Vein endothelial cell (primary cell): ENCODE measurements at places on chromosomes 11 and 22. TPM values are rescaled to one million over a fixed set of nuclear protein-coding genes. Genes with fewer than 3 reads are reported as not detected.

Gene IRF7
- total RNA-seq, result 11.2 and 14.0 TPM in 2 replicates

Gene TUB
- total RNA-seq, result 1.7 and 2.3 TPM in 2 replicates

Gene PARVA
- 55.5 and 58.3 TPM in 2 replicates for total RNA-seq

Gene SERHL2
- total RNA-seq, result 1.6 and 3.3 TPM in 2 replicates

Gene MRGPRX3
- total RNA-seq, result not detected in 2 replicates

Gene MMP7
- total RNA-seq, result 0.76 and 1.6 TPM in 2 replicates

Gene TMPRSS4
- total RNA-seq, result not detected in 2 replicates

Gene OR52I1
- not detected in 2 replicates for total RNA-seq

Gene EIF3M
- 469 and 551 TPM in 2 replicates for total RNA-seq

Gene CCDC188
- 8.6 and 8.8 TPM in 2 replicates for total RNA-seq

Gene OR51E2
- not detected in 2 replicates for total RNA-seq

Gene CCDC87
- total RNA-seq, result 0.65 and 0.67 TPM in 2 replicates

Gene ANO5
- total RNA-seq, result 0.38 and 0.65 TPM in 2 replicates

Gene CNTF
- total RNA-seq, result 2.9 and 3.5 TPM in 2 replicates

Gene TEX54
- total RNA-seq, result 0.98 TPM in 1 of 2 replicates, not detected in the other

Gene SWAP70
- 140 and 195 TPM in 2 replicates for total RNA-seq
